ENCODE measurements at places on chromosomes 6 and 20. TPM values are rescaled to one million over a fixed set of nuclear protein-coding genes. Genes with fewer than 3 reads are reported as not detected.
A peak's percentile ranks its signal among the peaks of the same experiment; 100 is the strongest.

- H3K4me1 ChIP-seq, result no peaks in the 10 kb centered on the region
- no peaks in the 10 kb centered on the region for H3K27me3 ChIP-seq
- no peak overlapping the region for H3K27ac ChIP-seq
- DNase-seq, result peak; percentile 41
- H3K4me3 ChIP-seq, result no peak overlapping the region
- H3K36me3 ChIP-seq, result no peaks in the 10 kb centered on the region
These were observed 297.4 kb downstream of the QKI start for GRCh38 chr6:163711615-163712565.

- H3K4me3 ChIP-seq, result peak overlapping the region; percentile 37
- peak overlapping the region; percentile 59 for H3K27ac ChIP-seq
- H3K36me3 ChIP-seq, result no peaks in the 10 kb centered on the region
- peaks cover 3% of the 10 kb centered on the region for H3K27me3 ChIP-seq
These were observed 37.4 kb downstream of the GNAS start for GRCh38 chr20:58889798-58890517.

GRCh38 chr20:57391439-57392301, 474 bp downstream of the RBM38 start:
- no peaks in the 10 kb centered on the region for H3K27me3 ChIP-seq
- peaks cover 2% of the 10 kb centered on the region for H3K36me3 ChIP-seq
- peaks cover 3% of the 10 kb centered on the region for H3K4me1 ChIP-seq
- peak overlapping the region; percentile 44 for H3K4me3 ChIP-seq
- peak; percentile 19 for DNase-seq

- H3K27ac ChIP-seq, result peak within 1 kb of the TSS; percentile 99
- H3K4me3 ChIP-seq, result peak within 1 kb of the TSS; percentile 75
- DNase-seq, result peak; percentile 77
- H3K36me3 ChIP-seq, result no peaks in the 10 kb centered on the region
- H3K4me1 ChIP-seq, result peaks cover 29% of the 10 kb centered on the region
These were observed at the start of gene NRM for GRCh38 chr6:30690403-30691207. TSS of gene NRM (minus strand) at chr6:30690984. CDS start at chr6:30690974, 10 bp downstream.

- no peak for DNase-seq
- H3K4me1 ChIP-seq, result peaks cover 18% of the 10 kb centered on the region
- H3K36me3 ChIP-seq, result no peaks in the 10 kb centered on the region
- no peak overlapping the region for H3K4me3 ChIP-seq
These were observed 31.4 kb downstream of the RAMACL start for GRCh38 chr6:166555086-166555485.

DNA sequence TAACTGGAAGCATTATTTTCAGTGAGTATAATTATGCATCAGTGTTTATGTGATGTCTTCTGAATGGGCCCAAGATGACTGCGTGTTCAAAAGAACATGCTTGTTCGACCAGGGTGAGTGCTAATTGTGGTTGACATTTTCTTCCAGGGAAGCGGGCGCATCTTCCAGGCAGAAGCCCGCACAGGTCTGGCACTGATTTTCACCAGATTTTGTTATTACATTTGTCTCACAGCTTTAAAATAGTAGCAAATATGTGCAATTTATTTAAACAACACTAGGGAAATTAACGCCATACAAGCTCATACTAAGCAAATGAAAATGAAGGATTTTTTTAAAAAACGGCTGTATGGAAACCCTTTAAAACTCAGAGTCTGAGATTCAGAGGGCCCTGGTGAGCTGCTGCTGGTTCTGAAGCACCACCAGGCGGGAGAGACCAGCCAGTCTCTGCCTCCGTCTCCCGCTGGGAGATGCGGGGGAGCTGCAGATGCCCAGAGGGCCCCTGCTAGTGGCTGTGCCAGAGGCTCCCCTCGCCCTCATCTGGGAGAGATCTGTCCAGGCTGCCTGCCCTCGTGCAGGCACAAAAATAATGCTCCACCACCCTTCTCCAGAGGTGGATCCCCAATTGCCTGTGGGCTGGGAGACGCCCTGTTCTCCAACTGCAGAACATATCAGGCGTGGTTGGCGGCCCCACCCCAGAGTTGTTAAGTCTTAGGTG, 297.0 kb downstream of the TAF4 start:
- H3K27me3 ChIP-seq, result no peaks in the 10 kb centered on the region
- no peak overlapping the region for H3K4me3 ChIP-seq

DNA sequence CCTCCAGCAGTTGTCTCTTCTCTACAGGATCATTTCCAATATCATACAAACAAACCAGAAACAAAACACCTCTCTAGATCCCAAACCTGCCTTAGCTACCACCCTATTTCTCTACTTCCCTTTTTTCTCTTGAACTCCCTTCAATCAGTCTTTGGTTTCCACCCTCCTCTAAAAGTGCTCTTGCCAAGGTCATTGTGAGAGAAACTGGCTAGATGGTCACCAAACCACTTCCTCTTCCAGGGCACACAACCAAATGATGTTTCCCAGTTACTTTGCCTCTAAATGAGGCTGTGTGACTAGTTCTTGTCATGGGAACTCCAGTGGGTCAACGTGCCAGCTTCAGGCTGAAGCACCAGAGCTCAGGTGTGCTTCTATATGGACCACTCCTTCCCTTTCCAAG, 85.8 kb upstream of the ARMC2 start:
- H3K36me3 ChIP-seq, result no peaks in the 10 kb centered on the region
- H3K4me1 ChIP-seq, result no peaks in the 10 kb centered on the region
- H3K27me3 ChIP-seq, result no peaks in the 10 kb centered on the region
- DNase-seq, result no peak

GRCh38 chr20:46670585-46671584, 18.4 kb downstream of the TP53RK start:
- DNase-seq, result no peak
- H3K4me1 ChIP-seq, result no peaks in the 10 kb centered on the region
- H3K36me3 ChIP-seq, result no peaks in the 10 kb centered on the region

- H3K4me1 ChIP-seq, result peaks cover 2% of the 10 kb centered on the region
- H3K36me3 ChIP-seq, result peaks cover 13% of the 10 kb centered on the region
- DNase-seq, result peak; percentile 87
- H3K27ac ChIP-seq, result peak within 1 kb of the TSS; percentile 83
- no peaks in the 10 kb centered on the region for H3K27me3 ChIP-seq
- peak within 1 kb of the TSS; percentile 88 for H3K4me3 ChIP-seq
These were observed at the start of the genes PSMA7 and SS18L1 for GRCh38 chr20:62143081-62143956. TSS of gene PSMA7 (minus strand) at chr20:62143394. CDS start at chr20:62143303, 91 bp downstream. TSS of gene SS18L1 (plus strand) at chr20:62143769. CDS start at chr20:62143821, 52 bp downstream.

DNA sequence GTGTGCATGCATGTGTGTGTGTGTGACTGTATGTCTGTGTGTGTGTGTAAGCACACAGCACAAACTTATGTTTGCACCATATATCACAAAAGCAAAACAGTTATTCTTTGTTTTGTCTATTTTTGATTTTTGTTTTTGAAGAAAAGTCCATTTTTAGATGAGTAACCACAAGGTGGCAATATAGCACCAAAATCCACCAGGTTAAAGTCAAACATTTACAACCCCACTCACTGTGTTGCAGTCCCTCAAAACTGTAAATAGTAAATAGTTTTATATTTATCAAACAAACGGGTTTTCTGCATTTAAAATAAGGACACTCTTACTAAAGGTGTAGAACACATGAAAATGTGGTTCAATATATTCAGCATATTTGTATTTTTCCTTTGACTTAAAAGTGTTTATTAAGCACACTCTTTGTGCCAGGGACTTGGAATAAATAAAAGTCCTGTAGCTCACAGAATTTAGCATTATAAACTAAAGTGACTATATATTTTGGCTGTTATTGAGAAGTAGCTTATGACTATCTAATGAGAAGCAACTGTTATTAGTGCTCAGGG, 118.5 kb downstream of the GFRAL start:
- H3K27me3 ChIP-seq, result no peaks in the 10 kb centered on the region
- peak; percentile 14 for DNase-seq
- H3K36me3 ChIP-seq, result no peaks in the 10 kb centered on the region
- H3K4me1 ChIP-seq, result no peaks in the 10 kb centered on the region
- no peak overlapping the region for H3K27ac ChIP-seq

Gene PNPLA1
- not detected for total RNA-seq

Gene FAM217A
- total RNA-seq, result not detected

Gene AURKA
- 4.9 TPM for total RNA-seq

Gene WFDC10B
- not detected for total RNA-seq

DNA sequence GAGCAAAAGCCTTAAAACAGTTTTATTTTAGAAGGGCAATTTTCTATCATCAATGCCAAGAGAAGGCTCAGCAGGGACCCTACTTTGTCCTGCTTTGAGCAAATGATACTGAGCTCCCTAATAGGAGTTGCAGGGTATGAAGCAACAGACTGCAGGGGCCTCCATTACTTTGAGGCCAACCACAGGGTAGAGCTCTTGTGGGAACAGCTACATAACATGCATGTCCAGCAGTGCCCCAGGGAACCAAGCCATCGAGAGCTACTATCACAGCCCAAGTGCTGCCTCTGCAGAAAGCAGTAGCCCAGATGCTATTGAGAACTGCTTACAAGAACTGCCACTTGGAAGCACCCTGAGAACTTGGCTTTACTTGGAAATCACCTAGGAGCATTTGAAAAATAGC, 222.1 kb downstream of the LAMA2 start:
- H3K27me3 ChIP-seq, result no peaks in the 10 kb centered on the region
- H3K4me3 ChIP-seq, result no peak overlapping the region
- H3K36me3 ChIP-seq, result no peaks in the 10 kb centered on the region
- H3K27ac ChIP-seq, result no peak overlapping the region
- DNase-seq, result no peak
- peaks cover 4% of the 10 kb centered on the region for H3K4me1 ChIP-seq

- no peak for DNase-seq
- H3K36me3 ChIP-seq, result no peaks in the 10 kb centered on the region
- H3K27me3 ChIP-seq, result no peaks in the 10 kb centered on the region
- H3K4me1 ChIP-seq, result no peaks in the 10 kb centered on the region
- no peak overlapping the region for H3K4me3 ChIP-seq
These were observed 167.5 kb upstream of the TSHZ2 start for GRCh38 chr20:52804497-52805295.

DNA sequence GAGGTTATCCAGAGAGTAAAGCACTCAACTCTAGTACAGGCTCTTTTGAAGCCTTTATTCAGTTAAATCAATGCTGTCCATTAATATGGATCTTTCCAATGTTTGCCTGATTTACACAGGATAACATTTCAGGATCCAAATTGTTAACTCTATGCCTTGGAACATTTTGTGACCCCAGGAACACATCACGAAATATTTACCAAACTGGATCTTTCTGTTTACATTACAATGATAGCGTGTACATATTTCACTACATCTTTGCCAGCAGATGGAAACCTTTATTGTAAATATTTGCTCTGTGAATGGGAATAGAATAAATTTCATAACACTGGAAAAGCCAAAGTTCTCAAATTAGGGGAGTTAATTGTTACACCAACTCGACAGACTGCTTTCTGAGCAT, 23.5 kb downstream of the BPIFA2 start:
- no peak for DNase-seq
- H3K27ac ChIP-seq, result no peak overlapping the region
- H3K36me3 ChIP-seq, result no peaks in the 10 kb centered on the region
- no peaks in the 10 kb centered on the region for H3K4me1 ChIP-seq

Gene OPRL1
- total RNA-seq, result 2.6 TPM

Gene TCF21
- 8.2 TPM for total RNA-seq

Gene GABRR2
- total RNA-seq, result 0.26 TPM

Gene UNC5CL
- 0.26 TPM for total RNA-seq

GRCh38 chr6:157987788-157988699, 6.4 kb downstream of the SYNJ2 start:
- H3K27me3 ChIP-seq, result no peaks in the 10 kb centered on the region
- no peak overlapping the region for H3K4me3 ChIP-seq
- H3K27ac ChIP-seq, result no peak overlapping the region
- H3K36me3 ChIP-seq, result peaks cover 2% of the 10 kb centered on the region
